ENCODE measurements at places on chromosomes 1 and 21. TPM values are rescaled to one million over a fixed set of nuclear protein-coding genes. Genes with fewer than 3 reads are reported as not detected.
A peak's percentile ranks its signal among the peaks of the same experiment; 100 is the strongest.

DNA sequence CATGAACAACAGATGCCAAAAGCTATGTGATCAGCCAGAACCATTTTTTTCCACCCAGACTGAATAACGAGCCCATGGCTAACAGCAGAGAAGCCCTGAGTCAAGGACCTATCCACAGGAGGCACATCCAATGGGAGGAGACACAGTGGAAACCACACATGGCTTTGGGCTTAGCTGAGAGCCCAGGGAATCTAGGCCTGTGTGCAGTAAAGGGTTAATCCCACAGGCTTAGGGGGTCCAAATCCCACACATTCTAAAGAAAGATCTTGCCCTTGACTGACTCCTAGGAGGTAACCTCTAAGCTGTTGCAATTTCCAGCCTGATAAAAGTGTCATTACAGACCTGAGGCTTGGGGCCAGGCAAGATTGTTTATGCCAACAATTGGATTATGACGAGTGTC, 194.5 kb downstream of the DSCAM start:
- no peak for ATAC-seq
- H3K27me3 ChIP-seq, result no peaks in the 10 kb centered on the region
- H3K27ac ChIP-seq, result no peak overlapping the region
- no peak overlapping the region for H3K4me3 ChIP-seq
- no peaks in the 10 kb centered on the region for H3K36me3 ChIP-seq

GRCh38 chr1:63622849-63623566, 29.8 kb downstream of the PGM1 start:
- no peak for ATAC-seq
- peaks cover 3% of the 10 kb centered on the region for H3K4me1 ChIP-seq
- peaks cover 9% of the 10 kb centered on the region for H3K36me3 ChIP-seq
- H3K27ac ChIP-seq, result no peak overlapping the region
- no peaks in the 10 kb centered on the region for H3K27me3 ChIP-seq

- no peaks in the 10 kb centered on the region for H3K4me1 ChIP-seq
- H3K27me3 ChIP-seq, result no peaks in the 10 kb centered on the region
- no peak for ATAC-seq
- no peak overlapping the region for H3K27ac ChIP-seq
- H3K4me3 ChIP-seq, result no peak overlapping the region
- no peaks in the 10 kb centered on the region for H3K36me3 ChIP-seq
These were observed 72.4 kb downstream of the SEC16B start for GRCh38 chr1:177897281-177897997.

GRCh38 chr1:182114627-182115023, 53.1 kb upstream of the ZNF648 start:
- peaks cover 4% of the 10 kb centered on the region for H3K4me1 ChIP-seq
- H3K4me3 ChIP-seq, result no peak overlapping the region
- ATAC-seq, result no peak
- peaks cover 18% of the 10 kb centered on the region for H3K27me3 ChIP-seq
- H3K27ac ChIP-seq, result no peak overlapping the region

CNIH3 gene
- 3.0 TPM for total RNA-seq

C1QTNF12 gene
- 7.5 TPM for total RNA-seq

KLF17 gene
- total RNA-seq, result not detected

- no peaks in the 10 kb centered on the region for H3K4me1 ChIP-seq
- peaks cover 9% of the 10 kb centered on the region for H3K27me3 ChIP-seq
- no peaks in the 10 kb centered on the region for H3K36me3 ChIP-seq
- no peak for ATAC-seq
- H3K4me3 ChIP-seq, result no peak overlapping the region
- H3K27ac ChIP-seq, result no peak overlapping the region
These were observed 74.3 kb upstream of the NBL1 start for GRCh38 chr1:19569786-19570185.

GRCh38 chr21:15060543-15061175, 4.1 kb downstream of the NRIP1 start:
- H3K4me3 ChIP-seq, result peak overlapping the region; percentile 82
- H3K4me1 ChIP-seq, result peaks cover 43% of the 10 kb centered on the region
- no peak for ATAC-seq
- peaks cover 11% of the 10 kb centered on the region for H3K36me3 ChIP-seq
- H3K27me3 ChIP-seq, result no peaks in the 10 kb centered on the region

ADAMTS4 gene
- 2.2 TPM for total RNA-seq

FCRLA gene
- not detected for total RNA-seq

PTAFR gene
- 0.32 TPM for total RNA-seq

GRCh38 chr1:206930210-206930798, 8.6 kb upstream of the FCMR start:
- H3K36me3 ChIP-seq, result no peaks in the 10 kb centered on the region
- peak overlapping the region; percentile 93 for H3K27ac ChIP-seq

CELA2B gene
- total RNA-seq, result not detected

DNA sequence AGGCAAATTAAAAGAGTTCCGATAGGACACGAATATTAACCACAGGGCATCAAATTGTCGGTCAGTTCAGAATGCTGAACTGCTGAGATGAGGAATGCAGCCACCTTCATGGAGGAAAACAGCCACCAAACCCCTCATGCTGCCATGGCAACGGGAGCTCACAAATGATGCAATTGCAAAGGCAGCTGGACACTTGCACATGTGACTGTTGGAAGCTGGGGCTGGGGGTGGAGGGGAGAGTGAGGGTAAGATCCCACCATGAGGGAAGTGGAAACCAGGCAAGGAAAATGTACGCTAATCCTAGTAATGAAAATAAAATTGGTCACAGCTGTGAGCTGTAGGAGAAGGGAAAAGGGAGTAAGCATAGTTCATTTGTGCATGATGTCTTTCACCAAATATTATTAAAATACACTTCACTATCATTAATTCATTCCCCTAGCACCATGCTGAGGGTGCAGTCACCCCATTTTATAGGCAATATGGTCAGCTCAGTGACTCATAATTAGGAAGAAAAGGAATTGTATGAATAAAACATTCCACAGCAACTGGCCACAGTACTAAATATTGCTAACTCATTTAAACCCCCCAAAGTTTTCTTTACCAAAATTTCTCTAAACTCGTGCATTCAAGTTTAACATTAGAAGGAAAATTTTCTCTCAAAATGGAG, 15.3 kb downstream of the BECN2 start:
- no peaks in the 10 kb centered on the region for H3K4me1 ChIP-seq
- no peak overlapping the region for H3K27ac ChIP-seq
- no peak overlapping the region for H3K4me3 ChIP-seq
- no peak for ATAC-seq
- H3K36me3 ChIP-seq, result no peaks in the 10 kb centered on the region

DNA sequence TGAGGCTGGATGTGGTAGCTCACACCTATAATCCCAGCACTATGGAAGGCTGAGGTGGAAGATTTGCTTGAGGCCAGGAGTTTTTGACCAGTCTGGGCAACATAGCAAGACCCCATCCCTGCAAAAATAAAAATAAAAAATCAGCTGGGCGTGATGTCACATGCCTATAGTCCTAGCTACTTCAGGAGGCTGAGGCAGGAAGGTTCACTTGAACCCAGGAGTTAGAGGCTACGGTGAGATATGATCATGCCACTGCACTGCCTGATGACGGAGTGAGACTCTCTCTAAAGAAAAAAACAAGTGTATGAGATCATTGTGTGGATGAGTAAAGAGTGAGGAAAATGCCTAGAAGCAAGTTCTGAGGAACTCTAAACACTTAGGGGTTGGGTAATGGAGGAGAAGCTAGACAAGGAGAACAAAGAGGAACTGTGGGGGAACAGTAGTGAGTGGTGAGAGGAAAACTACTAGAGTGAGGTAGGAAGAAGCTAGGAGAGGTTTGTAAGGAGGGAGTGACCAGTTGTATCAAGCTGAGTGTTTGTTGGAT, 17.0 kb downstream of the CLIC4 start:
- no peaks in the 10 kb centered on the region for H3K36me3 ChIP-seq
- H3K4me3 ChIP-seq, result no peak overlapping the region
- no peak for ATAC-seq
- H3K4me1 ChIP-seq, result no peaks in the 10 kb centered on the region

CA6 gene
- 0.78 TPM for total RNA-seq

DNA sequence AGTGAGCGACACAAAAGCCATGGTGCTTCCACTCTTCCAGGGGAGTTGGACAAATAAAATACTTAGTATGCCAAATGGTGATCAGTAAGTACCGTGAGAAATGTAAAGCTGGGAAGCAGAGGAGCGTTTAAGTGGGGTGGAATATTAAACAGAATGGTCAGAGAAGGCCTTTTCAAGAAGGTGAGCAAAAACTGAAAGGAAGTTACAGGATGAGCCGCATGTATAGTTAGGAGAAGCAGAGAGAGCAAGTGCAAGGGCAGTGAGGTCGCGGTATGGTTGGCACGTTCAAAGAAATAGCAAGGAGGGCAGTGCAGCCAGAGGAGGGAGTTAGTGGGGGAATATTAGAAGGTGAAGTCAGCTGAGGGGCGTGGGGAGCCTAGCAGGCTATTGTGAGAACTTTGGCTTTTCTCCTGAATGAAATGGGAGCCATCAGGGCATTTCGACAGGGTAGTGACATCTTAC, 748 bp upstream of the ATP6V0B start:
- peaks cover 37% of the 10 kb centered on the region for H3K4me1 ChIP-seq
- H3K36me3 ChIP-seq, result peaks cover 66% of the 10 kb centered on the region
- H3K4me3 ChIP-seq, result peak overlapping the region; percentile 97
- H3K27ac ChIP-seq, result peak overlapping the region; percentile 93

DNA sequence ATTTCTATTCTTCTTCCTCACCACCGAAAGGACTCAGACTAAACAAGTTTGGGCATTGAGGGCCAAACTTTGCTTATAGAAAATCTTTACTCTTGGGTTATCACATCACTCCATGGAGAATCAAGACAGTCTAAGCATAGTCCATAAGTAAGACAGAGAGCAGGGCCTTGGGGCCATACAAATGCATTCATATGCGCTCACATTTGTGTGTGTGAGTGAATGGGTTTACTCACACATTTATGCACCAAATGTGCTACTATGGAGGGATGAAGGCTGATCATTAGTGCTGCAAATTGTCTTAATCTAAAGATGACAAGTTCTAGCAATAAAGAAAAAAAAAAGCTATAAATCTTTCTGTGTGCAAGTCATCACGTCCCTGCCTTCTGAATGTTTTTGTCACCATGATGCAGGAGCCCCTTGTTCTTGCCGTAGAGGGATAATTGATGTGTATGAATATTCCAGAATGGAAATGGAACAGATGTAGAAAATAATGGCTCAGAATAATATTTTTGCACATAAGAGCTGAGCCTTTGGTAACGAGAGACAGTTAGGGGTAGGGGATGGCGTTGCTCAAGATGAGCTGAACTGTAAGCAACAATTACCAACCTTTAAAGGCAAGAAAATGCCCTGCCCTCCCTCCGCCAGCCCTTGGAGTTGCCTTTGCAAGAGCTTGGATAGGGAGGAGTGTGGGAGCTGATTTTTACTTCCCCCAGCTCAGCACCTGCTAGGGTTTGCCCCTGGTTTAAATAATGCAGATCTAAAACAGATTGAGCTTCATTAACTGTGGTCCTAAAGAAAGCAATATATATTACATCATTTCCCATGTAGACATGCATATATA, 52.3 kb upstream of the IKBKE start:
- no peaks in the 10 kb centered on the region for H3K4me1 ChIP-seq
- H3K36me3 ChIP-seq, result peaks cover 48% of the 10 kb centered on the region
- no peak overlapping the region for H3K4me3 ChIP-seq
- H3K27me3 ChIP-seq, result no peaks in the 10 kb centered on the region
- peak overlapping the region; percentile 33 for H3K27ac ChIP-seq

GRCh38 chr1:213315571-213315970, 264.5 kb downstream of the RPS6KC1 start:
- H3K4me3 ChIP-seq, result no peak overlapping the region
- peaks cover 3% of the 10 kb centered on the region for H3K27me3 ChIP-seq
- no peak for ATAC-seq
- no peaks in the 10 kb centered on the region for H3K4me1 ChIP-seq
- H3K27ac ChIP-seq, result no peak overlapping the region

SYT11 gene
- 36.7 TPM for total RNA-seq

DNA sequence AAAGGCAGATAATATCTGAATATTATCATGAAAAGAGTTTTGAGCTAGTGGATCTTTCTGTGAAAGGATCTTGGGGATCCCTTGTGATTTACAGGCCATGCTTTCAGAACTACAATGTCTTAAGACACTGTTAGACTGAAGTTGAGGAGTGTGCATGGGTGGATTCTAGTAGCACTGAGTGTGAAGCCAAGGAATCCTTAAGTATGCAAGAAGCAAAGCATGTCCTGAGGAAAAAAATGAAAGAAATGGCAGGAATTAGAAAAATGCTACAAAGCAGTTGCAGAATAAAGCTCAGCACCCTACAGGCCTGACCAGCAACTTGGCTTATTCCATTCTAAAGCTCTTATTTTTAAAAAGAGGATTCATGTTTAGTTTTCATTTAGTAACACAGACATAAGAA, 11.9 kb downstream of the STX6 start:
- H3K4me3 ChIP-seq, result no peak overlapping the region
- H3K4me1 ChIP-seq, result peaks cover 22% of the 10 kb centered on the region
- H3K27me3 ChIP-seq, result no peaks in the 10 kb centered on the region
- peaks cover 65% of the 10 kb centered on the region for H3K36me3 ChIP-seq

ACTL8 gene
- 0.28 TPM for total RNA-seq

DNA sequence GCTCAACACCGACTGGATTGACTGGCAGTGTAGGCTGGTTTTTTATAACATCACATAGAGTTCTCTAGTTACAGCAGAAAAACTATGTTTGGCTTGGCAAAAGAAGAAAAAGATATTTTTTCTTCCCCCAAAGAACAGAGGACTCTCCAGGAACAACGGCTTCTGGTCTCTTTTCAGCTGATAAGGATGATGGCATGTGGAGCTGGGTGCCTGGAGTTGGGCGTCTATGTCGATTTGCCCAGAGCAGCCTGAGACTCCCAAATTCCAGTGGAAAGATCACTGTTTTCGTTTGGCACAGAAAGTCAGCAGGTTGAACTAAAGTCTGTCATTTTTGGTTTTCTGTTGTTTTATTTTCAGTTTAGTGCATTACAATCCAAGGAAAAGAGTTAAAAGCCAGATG, 91.1 kb downstream of the SMYD2 start:
- H3K4me1 ChIP-seq, result no peaks in the 10 kb centered on the region
- ATAC-seq, result no peak
- H3K27me3 ChIP-seq, result peaks cover 20% of the 10 kb centered on the region
- H3K4me3 ChIP-seq, result no peak overlapping the region
- H3K36me3 ChIP-seq, result no peaks in the 10 kb centered on the region

- ATAC-seq, result no peak
- H3K36me3 ChIP-seq, result peaks cover 7% of the 10 kb centered on the region
- peaks cover 6% of the 10 kb centered on the region for H3K4me1 ChIP-seq
- H3K27ac ChIP-seq, result no peak overlapping the region
- peaks cover 56% of the 10 kb centered on the region for H3K27me3 ChIP-seq
These were observed 4.9 kb downstream of the DAB1 start for GRCh38 chr1:57418971-57419370.

- H3K36me3 ChIP-seq, result no peaks in the 10 kb centered on the region
- H3K27ac ChIP-seq, result peak overlapping the region; percentile 92
- H3K27me3 ChIP-seq, result no peaks in the 10 kb centered on the region
- peaks cover 15% of the 10 kb centered on the region for H3K4me1 ChIP-seq
- H3K4me3 ChIP-seq, result peak overlapping the region; percentile 67
These were observed 18.2 kb upstream of the IFI6 start for GRCh38 chr1:27690183-27690582.

PLXNA2 gene
- 0.09 TPM for total RNA-seq

DNA sequence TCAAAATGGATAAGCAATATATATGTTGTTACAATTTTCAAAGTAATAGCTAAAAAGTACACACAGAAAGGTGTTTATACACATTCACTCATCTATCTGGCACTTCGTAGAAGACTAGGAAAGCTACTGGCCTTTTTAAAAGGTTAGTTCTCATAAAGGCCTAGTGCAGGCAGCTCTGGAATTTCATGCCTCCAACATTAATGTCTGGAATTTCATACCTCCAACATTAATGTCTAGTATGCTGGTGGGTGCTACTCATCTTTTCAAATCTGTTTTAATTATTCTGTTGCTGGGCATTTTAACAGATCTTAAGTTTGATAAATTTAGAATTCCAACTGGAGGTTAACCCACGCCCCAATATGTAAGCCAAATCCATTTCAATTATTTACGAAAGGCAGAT, 124.2 kb downstream of the AKT3 start:
- H3K36me3 ChIP-seq, result peaks cover 6% of the 10 kb centered on the region
- no peak for ATAC-seq
- H3K27ac ChIP-seq, result no peak overlapping the region
- peaks cover 31% of the 10 kb centered on the region for H3K4me1 ChIP-seq

All from activated T-helper 17 cell treated with anti-CD3 and anti-CD28 coated beads, Interleukin-2, amount 50 U/mL, for 72 hours (primary cell).